Fibroblast of pulmonary artery (primary cell): ENCODE measurements at places on chromosomes 7 and 10.

DNA sequence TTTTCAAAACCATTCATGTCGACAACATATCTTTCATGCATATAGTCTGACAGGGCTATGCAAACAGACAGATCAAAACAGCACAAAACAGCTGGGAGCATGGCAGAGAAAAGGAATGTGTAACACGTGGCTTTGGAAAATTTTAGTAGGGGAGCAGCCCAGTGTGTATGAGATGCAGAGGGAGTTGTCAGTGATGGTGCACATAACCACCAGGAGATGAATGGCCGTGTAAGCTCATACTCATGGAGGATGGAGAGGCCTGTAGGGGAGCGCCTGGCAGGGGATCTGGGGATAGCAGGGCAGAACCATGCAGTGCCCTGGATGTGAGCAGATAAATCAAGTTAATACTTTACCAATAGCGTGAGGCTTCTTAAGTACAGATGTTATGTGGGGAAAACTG lies 45.7 kb downstream of the RHOBTB1 start:
- DNase-seq: no peak

GRCh38 chr7:127396184-127396583 lies 3.7 kb upstream of the ZNF800 start:
- DNase-seq: peak; percentile 24

GRCh38 chr7:33937871-33938270 lies 32.5 kb downstream of the BMPER start:
- DNase-seq: no peak

- DNase-seq: no peak
Measured at GRCh38 chr7:66237906-66238772, 33.0 kb downstream of the TPST1 start.

GRCh38 chr7:771234-772004 lies 44.3 kb upstream of the PRKAR1B start:
- peak; percentile 60 for DNase-seq

- DNase-seq: no peak
Measured at GRCh38 chr7:128448751-128449302, 6.9 kb upstream of the HILPDA start.

DNA sequence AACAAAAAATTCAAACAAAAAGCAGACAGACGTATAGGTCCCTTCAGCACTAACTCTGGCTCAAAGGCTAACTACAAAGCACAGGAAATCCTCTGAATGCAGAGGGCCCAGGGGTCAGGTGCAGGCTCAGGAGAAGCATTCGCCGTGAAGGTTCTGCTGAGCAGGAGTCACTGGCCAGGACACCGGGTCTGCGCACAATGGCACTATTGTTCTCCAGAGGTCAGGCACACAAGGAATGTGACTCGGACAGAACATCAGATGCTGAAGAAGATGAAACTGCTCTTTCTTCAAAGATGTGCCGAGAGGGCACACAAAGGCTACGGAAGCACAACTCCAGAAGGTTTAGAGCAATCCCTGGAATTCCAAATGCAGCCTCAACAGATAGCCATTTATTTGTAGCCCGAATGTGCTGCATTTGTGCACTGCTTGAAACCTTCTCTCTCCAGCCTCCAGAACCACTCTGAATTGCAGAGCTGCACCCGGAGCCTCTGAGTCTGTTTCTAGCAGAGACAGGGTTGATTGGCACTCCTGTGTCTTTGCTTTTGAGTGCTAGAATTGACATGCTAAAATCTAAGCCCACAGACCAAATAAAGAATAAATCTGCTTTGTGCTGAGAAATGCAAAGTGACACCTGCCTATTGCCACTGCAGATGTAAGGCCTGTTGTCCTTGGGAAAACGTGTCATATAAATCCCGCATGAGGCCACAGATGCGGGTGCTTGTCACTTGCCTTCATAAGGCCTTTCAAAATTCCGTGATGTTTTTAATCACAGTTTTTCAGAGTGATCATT lies 85.4 kb upstream of the AFAP1L2 start:
- no peak for DNase-seq

GRCh38 chr7:1758028-1758858 lies 88.2 kb downstream of the ELFN1 start:
- DNase-seq: peak; percentile 35

DNA sequence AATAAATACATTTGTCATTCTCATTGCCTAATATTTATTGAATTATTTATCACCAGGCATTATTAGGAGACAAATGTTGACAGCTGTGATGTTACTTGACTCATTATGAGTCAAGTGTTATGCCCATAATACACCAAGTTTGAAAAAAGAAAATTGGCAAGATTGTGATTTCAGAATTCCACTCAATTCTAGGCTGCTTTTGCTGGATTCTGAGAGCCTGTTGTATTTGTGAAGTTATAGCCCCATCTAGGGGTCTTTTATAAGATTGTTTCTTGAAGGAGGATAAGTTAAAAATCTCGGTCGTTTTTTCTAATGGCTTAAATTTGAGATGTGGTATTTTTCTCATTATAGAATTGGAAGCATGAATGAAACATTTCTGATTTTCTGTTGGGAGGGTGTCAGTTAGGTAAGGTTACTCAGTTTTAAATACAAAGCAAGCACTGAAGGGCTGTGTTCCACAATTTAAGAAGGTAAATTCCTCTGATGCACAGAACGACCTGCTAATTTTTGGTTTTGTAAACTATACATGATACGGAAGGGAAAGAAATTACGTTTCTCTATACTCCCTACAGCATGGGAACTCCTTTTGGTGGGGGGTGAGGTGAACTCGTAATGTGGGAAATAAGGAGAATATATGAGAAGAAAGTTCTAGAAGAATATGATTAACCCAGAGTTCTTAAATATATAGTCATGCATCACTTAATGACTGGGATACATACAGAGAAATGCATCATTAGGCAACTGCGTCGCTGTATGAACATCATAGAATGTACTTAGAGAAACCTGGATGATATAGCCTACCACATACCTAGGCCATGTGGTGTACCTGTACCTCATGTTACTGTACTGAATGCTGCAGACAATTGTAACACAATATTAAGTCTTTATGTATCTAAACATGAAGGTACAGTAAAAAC lies 2.6 kb downstream of the STK31 start:
- DNase-seq: peak; percentile 82

GRCh38 chr7:41674505-41675023 lies 28.3 kb downstream of the INHBA start:
- no peak for DNase-seq

DNA sequence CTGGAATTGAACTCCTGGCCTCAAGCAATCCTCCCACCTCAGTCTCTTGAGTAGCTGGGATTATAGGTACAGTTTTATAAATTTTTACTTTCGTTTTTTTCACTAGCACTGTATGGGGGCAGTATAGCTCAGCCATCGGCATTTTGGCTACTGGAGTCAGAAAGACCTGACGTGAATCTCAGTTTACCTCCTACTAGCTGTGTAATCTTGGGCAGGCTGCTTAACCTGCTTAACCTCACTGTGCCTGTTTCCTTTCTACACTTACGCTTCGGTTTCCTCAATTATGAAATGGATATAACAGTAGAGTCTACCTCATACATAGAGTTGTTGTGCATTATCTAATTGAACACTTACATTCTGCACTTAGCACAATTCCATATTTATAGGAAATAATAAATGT lies 16.7 kb downstream of the STN1 start:
- DNase-seq: no peak

GRCh38 chr7:10888861-10889260 lies 84.8 kb upstream of the PHF14 start:
- no peak for DNase-seq

GRCh38 chr10:133032231-133032630 lies 55.5 kb upstream of the ADGRA1 start:
- no peak for DNase-seq

- no peak for DNase-seq
Measured at GRCh38 chr7:101923602-101923985, 106.2 kb downstream of the CUX1 start.

GRCh38 chr10:103278862-103279298 lies 1.9 kb downstream of the INA start:
- DNase-seq: peak; percentile 67

DNA sequence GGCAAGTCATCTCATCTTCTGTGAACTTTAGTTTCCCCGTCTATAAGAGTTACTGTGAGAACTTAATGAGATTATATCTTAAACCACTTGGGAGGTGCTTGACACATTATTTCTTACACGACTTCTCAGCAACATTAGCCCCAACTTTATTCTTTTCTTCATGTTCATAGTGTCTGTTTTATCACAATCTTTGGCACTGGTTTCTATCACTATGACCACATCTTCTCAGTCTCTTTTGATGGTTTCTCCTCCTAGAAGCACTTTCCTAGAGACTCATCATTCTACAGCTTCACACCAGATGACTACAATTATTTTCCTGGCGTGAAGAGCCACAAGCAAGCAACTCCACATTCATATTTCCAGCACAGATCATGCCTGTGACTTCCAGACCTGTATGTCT lies 26.5 kb upstream of the BET1 start:
- no peak for DNase-seq

GRCh38 chr10:7388602-7389001 lies 22.2 kb downstream of the SFMBT2 start:
- DNase-seq: no peak

DNA sequence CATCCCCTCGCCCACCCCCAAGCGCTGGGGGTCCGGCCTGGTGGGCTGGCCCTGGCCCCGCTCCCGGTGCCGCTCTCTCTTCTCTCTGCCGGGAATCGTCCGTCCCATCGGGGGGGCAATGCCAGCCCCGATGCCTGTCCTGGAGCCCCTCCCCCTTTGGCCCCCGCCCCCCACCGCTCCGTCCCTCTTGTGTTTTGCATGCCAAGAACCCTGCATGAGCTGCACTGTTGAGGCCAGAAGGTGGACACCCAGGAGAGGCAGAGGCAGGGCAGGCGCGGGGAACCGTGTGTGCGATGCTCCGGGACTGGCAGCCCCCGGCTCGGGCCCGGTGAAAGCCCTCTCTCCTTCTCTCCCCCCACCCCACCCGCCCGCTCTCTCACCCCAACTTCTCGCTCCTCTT lies 22.1 kb upstream of the HSPB1 start:
- no peak for DNase-seq

DNA sequence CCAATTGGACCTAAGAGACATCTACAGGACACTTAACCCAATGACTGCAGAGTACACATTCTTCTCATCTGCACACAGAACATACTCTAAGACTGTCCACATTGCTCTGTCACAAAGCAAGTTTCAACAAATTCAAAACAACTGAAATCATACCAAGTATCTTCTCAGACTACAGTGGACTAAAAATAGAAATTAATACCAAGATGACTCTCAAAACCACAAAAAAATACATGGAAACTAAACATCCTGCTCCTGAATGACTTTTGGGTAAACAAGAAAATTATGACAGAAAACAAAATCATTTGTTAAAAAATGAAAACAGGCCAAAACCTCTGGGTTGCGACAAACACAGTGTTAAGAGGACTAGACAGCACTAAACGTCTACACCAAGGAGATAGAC lies 24.5 kb downstream of the SNX13 start:
- no peak for DNase-seq

DNA sequence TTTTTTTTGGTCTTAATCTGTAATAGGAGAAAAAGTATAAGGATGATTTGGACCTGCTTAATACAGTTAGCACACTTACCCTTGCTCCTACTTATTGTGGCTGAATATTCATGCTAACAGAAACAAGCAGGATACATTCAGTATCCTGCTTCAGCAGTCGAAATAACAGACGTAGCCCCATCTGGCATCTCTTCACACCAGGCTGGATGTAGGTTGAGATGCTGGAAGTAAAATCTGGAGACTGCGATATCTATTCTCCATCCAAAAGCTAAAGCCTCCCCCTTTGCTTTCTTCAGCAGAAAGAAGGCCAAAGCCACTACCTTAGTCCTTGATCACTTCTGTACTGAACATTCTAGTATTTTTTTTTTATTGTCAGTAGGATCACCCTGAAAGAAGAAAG lies 537.4 kb downstream of the AUTS2 start:
- DNase-seq: no peak

DNA sequence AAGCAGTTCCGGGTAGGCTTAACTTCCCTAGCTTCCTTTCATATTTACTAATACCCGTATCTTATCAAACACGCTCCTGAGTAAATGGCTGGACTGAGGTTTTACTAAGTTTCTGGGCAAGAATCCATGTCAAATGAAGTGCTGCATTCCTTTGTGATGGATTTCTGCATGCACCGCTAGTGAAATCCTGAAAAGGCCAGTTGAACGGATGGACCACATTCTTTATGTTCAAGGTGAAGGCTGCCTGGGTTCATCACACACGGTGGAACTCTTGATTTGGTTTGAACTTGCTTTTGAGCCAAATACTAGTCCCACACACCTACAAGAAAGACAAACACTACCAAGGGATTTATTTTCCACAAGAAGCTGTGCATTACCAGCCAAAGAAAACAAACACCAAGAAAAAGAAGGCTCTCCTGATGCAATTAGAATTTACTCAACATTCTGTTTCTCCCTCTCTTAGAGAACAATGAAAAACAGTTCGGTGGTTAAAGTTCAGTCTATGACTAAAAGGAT lies 255.0 kb upstream of the SEMA3C start:
- peak; percentile 90 for DNase-seq

DNA sequence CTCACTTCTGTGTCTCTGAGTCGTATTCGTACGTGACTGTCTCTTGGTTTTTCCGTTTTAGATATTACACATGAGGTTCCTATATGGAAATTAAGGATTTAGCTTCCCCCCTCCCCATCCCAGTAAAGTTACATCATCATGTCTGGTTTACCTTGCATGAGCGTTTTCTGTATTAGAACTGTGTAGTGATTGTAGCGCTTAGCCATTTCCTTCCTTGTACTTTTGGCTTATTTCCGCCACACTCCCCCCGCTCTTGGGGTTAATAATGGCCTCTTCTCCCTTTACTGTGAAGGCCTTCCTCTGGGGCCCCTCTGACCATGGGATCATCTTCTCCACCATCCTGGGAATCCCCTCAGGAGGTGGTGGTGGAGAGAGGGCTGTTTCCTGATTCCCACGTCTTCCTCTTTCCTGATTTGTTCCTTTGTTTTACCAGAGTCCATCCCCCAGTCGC lies 27.2 kb upstream of the AP5Z1 start:
- peak; percentile 30 for DNase-seq

- peak; percentile 39 for DNase-seq
Measured at GRCh38 chr10:72692994-72693781, 1.2 kb downstream of the MCU start.

- DNase-seq: no peak
Measured at GRCh38 chr10:119675483-119676170, 24.4 kb downstream of the BAG3 start.

GRCh38 chr7:32890010-32890792 lies 1.4 kb downstream of the KBTBD2 start:
- peak; percentile 79 for DNase-seq

DNA sequence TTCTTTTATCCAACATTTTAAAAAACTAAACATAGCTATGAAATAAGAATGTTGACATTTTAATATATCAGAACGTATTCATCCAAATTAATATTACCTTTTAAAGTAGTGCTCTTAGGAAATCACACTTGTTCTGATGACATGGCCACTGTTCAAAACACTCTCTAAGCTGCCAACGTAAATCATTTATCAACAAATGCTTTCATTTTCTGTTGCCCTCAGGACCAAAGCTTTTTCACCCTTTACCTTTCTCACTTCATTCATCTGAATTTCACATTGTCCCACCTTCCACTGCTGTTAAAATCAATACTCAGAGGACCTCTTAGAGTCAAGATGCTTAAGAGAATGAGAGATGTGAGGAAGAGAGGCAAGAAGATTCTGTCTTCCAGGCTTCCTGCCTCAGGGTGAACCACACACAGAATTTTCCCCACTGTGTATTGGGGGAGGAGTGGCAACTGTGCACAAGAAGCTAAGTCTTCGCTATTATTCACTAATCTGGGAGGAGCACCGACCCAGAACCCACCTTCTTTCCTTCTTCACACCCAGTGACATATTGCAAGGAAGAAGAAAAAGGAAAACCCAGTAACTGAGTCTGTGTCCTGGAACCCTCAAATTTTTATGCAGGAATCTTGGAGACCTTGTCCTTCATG lies 21.0 kb downstream of the HIBADH start:
- DNase-seq: peak; percentile 14

GRCh38 chr7:42253316-42253715 lies 16.3 kb upstream of the GLI3 start:
- DNase-seq: no peak
